ENCODE measurements at places on chromosomes 2 and 18.

GRCh38 chr2:190615555-190616200 lies 33.2 kb upstream of the NAB1 start:
- DNase-seq, result no peak

- DNase-seq, result no peak
Observed at GRCh38 chr2:236047886-236048540, 120.2 kb downstream of the GBX2 start.

DNA sequence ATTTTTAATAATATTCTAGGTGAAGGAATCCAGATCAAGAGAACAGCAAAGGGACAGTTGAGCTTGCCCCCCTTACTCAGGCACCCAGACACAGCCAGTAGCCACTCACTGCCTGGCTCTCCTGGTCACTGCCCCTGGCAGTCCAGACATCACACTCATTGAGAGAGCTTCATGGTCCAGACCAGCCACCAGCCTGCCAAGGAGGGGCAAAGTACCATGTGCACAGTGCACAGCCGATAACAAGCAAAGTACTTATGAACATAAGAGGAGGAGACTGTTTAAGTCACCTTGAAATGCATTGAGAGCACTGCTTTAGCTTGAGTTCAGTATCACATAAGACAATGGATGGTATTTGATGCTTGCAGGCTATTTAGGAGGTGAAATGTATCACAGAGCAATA lies 21.6 kb upstream of the CYRIA start:
- no peak for DNase-seq

- DNase-seq, result no peak
Observed at GRCh38 chr2:101852824-101853223, 138.9 kb upstream of the IL1R2 start.
